ENCODE measurements at places on chromosomes 4 and X.

- H3K27ac ChIP-seq: no peak overlapping the region
- no peak overlapping the region for H3K4me3 ChIP-seq
- no peak for DNase-seq
- H3K36me3 ChIP-seq: peaks cover 6% of the 10 kb centered on the region
- H3K4me1 ChIP-seq: peaks cover 9% of the 10 kb centered on the region
- H3K27me3 ChIP-seq: no peaks in the 10 kb centered on the region
Observed at GRCh38 chr4:2306773-2307410, 45.0 kb upstream of the MXD4 start.

GRCh38 chr4:157293673-157294072, 73.1 kb downstream of the GRIA2 start:
- no peaks in the 10 kb centered on the region for H3K4me1 ChIP-seq
- no peak overlapping the region for H3K4me3 ChIP-seq
- H3K27ac ChIP-seq: no peak overlapping the region
- H3K36me3 ChIP-seq: no peaks in the 10 kb centered on the region
- H3K27me3 ChIP-seq: no peaks in the 10 kb centered on the region
- no peak for DNase-seq

GRCh38 chr4:93791570-93792195, 36.9 kb upstream of the ATOH1 start:
- no peak for DNase-seq
- no peak overlapping the region for H3K27ac ChIP-seq
- H3K27me3 ChIP-seq: no peaks in the 10 kb centered on the region
- no peaks in the 10 kb centered on the region for H3K4me1 ChIP-seq
- no peaks in the 10 kb centered on the region for H3K36me3 ChIP-seq

- H3K4me1 ChIP-seq: no peaks in the 10 kb centered on the region
- no peak overlapping the region for H3K4me3 ChIP-seq
- H3K27me3 ChIP-seq: no peaks in the 10 kb centered on the region
- no peak overlapping the region for H3K27ac ChIP-seq
- DNase-seq: no peak
Observed at GRCh38 chrX:17705211-17705610, 32.1 kb upstream of the SCML1 start.

DNA sequence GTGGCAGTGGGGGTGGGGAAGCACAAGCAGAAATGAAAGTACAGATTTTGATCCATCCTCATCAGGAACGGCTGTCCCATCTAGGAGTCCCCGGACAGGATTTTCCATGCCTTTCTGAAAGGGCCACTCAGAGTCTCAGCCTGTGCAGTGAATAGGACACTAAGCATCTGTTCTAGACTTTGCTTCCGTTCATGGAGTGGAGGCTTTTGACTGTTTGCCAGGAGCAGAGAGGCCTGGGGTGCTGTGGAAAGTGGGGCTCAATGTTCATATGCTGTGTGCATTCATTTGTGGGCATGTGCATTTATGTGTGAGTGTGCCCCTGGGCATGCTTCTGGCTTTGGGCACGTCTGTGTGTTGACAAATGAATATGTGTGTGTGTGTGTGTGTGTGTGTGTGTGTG, 25.6 kb upstream of the MAMLD1 start:
- DNase-seq: no peak
- H3K27me3 ChIP-seq: no peaks in the 10 kb centered on the region
- no peak overlapping the region for H3K27ac ChIP-seq
- H3K36me3 ChIP-seq: peaks cover 3% of the 10 kb centered on the region

GRCh38 chrX:3271834-3272186, 74.6 kb downstream of the MXRA5 start:
- no peak overlapping the region for H3K4me3 ChIP-seq
- H3K4me1 ChIP-seq: no peaks in the 10 kb centered on the region
- no peak for DNase-seq
- no peaks in the 10 kb centered on the region for H3K36me3 ChIP-seq
- H3K27me3 ChIP-seq: no peaks in the 10 kb centered on the region
- no peak overlapping the region for H3K27ac ChIP-seq

DNA sequence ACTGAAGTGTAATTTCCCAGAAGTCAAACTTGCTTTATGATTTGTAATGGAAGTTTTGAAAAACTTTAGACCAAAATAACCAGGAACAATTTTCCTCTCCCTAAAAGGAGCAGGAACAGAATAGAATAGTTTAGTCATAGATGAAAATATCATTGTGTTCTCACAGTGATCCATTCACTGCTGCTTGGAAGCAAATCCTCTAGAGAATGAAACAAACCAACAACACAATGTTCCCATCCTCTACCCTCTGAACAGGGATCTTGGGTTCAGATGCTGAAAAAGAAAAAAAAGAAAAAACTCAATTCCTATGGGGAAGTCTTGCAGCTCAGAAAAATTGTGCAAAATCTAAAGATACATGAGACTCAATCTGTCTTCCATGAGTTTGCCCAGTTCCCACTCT, 12.2 kb downstream of the DSPP start:
- H3K27me3 ChIP-seq: peaks cover 6% of the 10 kb centered on the region
- H3K4me1 ChIP-seq: no peaks in the 10 kb centered on the region
- no peak overlapping the region for H3K27ac ChIP-seq
- no peak overlapping the region for H3K4me3 ChIP-seq
- no peaks in the 10 kb centered on the region for H3K36me3 ChIP-seq

DNA sequence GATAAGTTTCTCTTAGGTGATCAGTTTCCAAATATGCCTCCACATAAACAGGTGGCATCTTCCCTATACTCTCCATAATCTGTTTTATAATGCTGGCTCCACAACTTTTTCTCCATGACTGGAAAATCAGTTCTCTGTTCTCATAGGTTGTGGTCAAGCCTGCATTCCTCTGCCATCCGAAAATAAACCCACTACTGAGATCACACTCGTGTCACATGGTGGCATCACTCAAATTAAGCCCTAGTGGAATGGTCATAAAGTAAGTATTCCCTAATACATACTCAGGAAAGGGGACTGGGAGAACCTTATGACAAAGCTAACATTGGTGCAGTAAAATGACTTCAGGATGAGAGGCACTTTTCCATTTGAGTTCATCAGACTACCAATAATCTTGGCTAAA, 37.6 kb downstream of the MAGED4B start:
- no peaks in the 10 kb centered on the region for H3K36me3 ChIP-seq
- no peak for DNase-seq
- H3K27ac ChIP-seq: no peak overlapping the region
- no peaks in the 10 kb centered on the region for H3K4me1 ChIP-seq

DNA sequence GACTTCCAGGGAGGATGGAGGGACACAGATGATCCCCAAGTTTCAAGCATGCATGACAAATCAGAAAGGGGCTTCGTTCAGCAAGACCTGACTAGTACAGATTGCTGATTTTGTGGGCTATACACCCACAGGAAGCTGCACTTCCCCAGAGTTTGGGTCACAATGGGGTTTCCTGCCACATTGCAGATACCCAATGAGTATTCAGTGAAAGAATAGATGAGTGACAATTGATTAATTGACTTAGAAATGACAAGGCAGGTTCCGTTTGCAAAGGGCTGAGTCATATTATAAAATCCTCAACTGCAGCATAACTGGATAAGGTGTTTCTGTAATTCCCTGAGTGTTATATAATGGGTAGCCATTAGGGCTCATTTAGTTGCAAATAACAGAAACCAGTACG, 146.6 kb upstream of the TBL1X start:
- no peaks in the 10 kb centered on the region for H3K36me3 ChIP-seq
- peaks cover 7% of the 10 kb centered on the region for H3K4me1 ChIP-seq
- no peak for DNase-seq
- H3K4me3 ChIP-seq: no peak overlapping the region

- no peak overlapping the region for H3K4me3 ChIP-seq
- no peak for DNase-seq
- no peaks in the 10 kb centered on the region for H3K4me1 ChIP-seq
- no peak overlapping the region for H3K27ac ChIP-seq
Observed at GRCh38 chrX:47802589-47802988, 34.1 kb upstream of the ZNF81 start.

DNA sequence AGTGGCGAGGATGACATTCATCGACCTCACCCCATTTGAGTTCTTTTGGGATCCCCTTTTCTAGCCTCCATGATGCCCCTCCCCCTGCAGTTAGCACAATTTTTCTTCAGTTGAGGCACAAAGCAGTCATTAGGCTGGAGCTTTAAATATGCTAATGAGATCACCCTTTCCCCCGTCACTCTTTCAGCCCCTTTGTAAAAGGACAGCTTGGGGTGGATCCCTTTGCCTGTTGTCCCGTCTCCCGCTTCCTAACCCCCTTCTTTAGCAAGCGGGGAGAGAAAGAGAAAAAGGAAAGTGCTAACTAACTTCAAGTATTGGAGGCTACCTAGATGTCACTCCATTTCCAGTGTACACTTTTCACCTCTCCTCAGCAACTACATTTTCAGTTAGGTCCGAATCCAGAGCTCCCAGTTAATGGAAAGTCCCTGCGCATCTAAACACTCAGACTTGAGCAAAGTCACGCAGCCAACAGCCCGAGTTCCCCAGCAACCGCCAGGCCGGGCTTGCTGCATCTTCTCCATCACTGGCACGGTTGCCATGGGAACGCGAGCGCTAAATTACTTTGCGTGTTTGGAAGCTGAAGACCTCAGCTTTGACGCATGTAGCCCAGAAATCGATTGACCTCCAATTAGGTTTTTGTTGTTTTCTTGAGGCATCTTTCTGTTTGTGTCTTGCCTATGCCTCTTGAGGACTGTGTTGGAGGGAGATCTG, 76.8 kb downstream of the RTL5 start:
- H3K4me1 ChIP-seq: peaks cover 11% of the 10 kb centered on the region
- no peak overlapping the region for H3K27ac ChIP-seq
- H3K4me3 ChIP-seq: no peak overlapping the region

- H3K27ac ChIP-seq: no peak overlapping the region
- peaks cover 33% of the 10 kb centered on the region for H3K36me3 ChIP-seq
- no peak overlapping the region for H3K4me3 ChIP-seq
- no peak for DNase-seq
Observed at GRCh38 chr4:38101563-38101962, 141.4 kb downstream of the PTTG2 start.

GRCh38 chrX:98203800-98204199, 1320.1 kb downstream of the RPA4 start:
- H3K27ac ChIP-seq: no peak overlapping the region
- DNase-seq: no peak
- H3K4me1 ChIP-seq: no peaks in the 10 kb centered on the region
- no peaks in the 10 kb centered on the region for H3K27me3 ChIP-seq
- H3K4me3 ChIP-seq: no peak overlapping the region
- H3K36me3 ChIP-seq: no peaks in the 10 kb centered on the region

- H3K4me3 ChIP-seq: no peak overlapping the region
- DNase-seq: no peak
- H3K36me3 ChIP-seq: peaks cover 3% of the 10 kb centered on the region
- H3K27ac ChIP-seq: no peak overlapping the region
- no peaks in the 10 kb centered on the region for H3K4me1 ChIP-seq
- peaks cover 49% of the 10 kb centered on the region for H3K27me3 ChIP-seq
Observed at GRCh38 chr4:183808097-183808456, 97.0 kb upstream of the STOX2 start.

DNA sequence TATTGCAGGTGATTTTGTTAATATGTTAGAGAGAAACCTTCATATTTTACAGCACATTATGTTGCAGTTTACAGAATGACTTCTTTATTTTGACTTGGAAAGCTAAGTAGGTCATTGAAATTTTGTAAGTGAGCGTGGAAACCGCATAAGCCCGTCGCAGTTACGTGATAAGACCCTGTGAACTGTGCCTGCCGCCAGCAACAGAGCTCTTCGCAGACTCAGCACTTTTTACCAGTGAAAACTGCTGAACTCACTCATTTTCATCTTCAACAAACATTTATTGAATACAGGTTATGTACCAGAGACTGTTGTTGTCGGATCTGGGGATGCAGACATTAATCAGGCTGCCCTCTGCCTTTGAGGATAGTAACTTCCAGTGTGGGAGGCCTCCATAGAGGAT, 355.7 kb downstream of the HS3ST1 start:
- H3K4me3 ChIP-seq: peak overlapping the region; percentile 41
- H3K27ac ChIP-seq: no peak overlapping the region
- no peaks in the 10 kb centered on the region for H3K27me3 ChIP-seq

DNA sequence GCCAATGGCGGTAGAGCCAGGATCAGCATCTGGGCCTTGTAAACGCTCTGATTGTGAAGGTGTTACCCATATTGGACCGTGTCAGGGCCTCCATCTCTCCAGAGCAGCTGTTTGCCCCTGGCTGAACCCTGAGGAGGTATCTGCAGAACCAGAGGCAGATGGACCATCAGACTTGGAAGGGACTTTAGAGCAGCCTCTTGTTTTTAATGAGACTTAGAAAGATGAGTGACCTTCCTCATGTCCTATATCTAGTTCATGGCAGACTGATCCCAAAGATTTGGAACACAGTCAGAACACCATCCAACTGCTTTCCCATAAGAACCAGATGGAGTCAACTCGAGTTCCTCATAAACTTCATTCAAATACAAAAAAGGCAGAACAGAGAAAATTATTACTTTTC, 135.1 kb upstream of the MSX1 start:
- no peak for DNase-seq
- no peak overlapping the region for H3K27ac ChIP-seq
- H3K36me3 ChIP-seq: no peaks in the 10 kb centered on the region
- H3K4me3 ChIP-seq: no peak overlapping the region

- H3K27me3 ChIP-seq: no peaks in the 10 kb centered on the region
- H3K4me1 ChIP-seq: peaks cover 4% of the 10 kb centered on the region
- no peaks in the 10 kb centered on the region for H3K36me3 ChIP-seq
- H3K4me3 ChIP-seq: no peak overlapping the region
- no peak for DNase-seq
Observed at GRCh38 chrX:72001471-72001870, 90.8 kb downstream of the NHSL2 start.

DNA sequence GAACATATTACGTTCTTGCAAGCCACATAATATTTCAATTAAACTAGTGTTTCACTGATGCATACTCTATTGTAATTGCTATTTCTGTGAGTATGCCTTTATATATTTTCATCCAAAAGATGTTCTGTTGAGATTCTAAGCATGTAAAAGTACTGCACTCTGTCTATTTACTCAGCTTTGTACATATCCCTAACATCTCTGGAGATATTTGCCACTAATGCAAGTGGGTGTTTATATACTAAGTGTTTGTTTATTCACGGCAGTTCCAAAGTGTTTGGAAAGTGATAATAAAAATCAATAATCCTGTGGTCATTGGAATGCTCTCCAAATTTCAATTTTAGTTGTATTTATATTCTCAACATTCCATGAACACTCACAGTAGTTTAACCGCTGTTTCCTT, 1989.0 kb downstream of the C4orf33 start:
- H3K4me3 ChIP-seq: no peak overlapping the region
- H3K27ac ChIP-seq: no peak overlapping the region
- DNase-seq: no peak
- no peaks in the 10 kb centered on the region for H3K36me3 ChIP-seq
- H3K4me1 ChIP-seq: no peaks in the 10 kb centered on the region

- DNase-seq: no peak
- peaks cover 9% of the 10 kb centered on the region for H3K27me3 ChIP-seq
- no peaks in the 10 kb centered on the region for H3K36me3 ChIP-seq
- no peaks in the 10 kb centered on the region for H3K4me1 ChIP-seq
Observed at GRCh38 chr4:76499461-76499860, 64.4 kb downstream of the SHROOM3 start.

GRCh38 chr4:8159537-8160232, 1.1 kb upstream of the ABLIM2 start:
- peaks cover 17% of the 10 kb centered on the region for H3K4me1 ChIP-seq
- peaks cover 6% of the 10 kb centered on the region for H3K36me3 ChIP-seq
- peak overlapping the region; percentile 100 for H3K4me3 ChIP-seq
- H3K27ac ChIP-seq: no peak overlapping the region
- DNase-seq: no peak
